Stimulated activated CD4-positive, alpha-beta T cell treated with anti-CD3 and anti-CD28 coated beads, Interleukin-1b, Interleukin-23, amount 100 ng/mL, for 4 hours (primary cell): ENCODE measurements at places on chromosomes 11 and 22.
A peak's percentile ranks its signal among the peaks of the same experiment; 100 is the strongest.

GRCh38 chr11:12214751-12215150 is 104.4 kb downstream of the MICAL2 start:
- no peak for DNase-seq

DNA sequence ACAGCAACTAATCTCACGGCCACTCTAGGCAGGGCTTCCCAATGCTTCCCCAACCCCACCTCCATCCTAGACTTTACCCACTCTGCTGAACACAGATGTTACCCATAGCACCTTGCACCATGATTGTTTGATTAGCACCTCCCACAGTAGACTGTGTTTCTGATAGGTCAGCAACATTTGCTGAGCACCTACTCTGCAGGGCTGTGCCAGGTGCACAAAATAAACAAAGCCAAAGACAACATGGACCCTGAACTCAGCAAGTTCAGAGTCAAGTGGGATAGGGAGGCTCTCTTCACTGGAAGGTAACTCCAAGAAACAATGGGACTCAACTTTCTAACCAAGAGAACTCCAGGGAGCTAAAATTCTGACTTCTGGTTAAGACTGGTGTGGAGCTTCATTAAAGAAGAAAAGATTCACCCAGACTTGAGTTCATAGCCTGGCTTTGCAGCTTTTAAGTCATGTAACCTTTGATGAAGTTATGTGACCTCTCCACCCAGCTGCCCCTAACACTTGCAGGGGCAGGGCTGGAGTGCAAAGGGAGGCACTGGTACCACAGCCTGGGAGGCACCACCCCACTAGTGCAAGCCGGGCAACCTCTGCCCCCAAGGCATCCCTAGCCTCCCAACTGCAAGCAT is 6.7 kb upstream of the RTN4RL2 start:
- DNase-seq: no peak

DNA sequence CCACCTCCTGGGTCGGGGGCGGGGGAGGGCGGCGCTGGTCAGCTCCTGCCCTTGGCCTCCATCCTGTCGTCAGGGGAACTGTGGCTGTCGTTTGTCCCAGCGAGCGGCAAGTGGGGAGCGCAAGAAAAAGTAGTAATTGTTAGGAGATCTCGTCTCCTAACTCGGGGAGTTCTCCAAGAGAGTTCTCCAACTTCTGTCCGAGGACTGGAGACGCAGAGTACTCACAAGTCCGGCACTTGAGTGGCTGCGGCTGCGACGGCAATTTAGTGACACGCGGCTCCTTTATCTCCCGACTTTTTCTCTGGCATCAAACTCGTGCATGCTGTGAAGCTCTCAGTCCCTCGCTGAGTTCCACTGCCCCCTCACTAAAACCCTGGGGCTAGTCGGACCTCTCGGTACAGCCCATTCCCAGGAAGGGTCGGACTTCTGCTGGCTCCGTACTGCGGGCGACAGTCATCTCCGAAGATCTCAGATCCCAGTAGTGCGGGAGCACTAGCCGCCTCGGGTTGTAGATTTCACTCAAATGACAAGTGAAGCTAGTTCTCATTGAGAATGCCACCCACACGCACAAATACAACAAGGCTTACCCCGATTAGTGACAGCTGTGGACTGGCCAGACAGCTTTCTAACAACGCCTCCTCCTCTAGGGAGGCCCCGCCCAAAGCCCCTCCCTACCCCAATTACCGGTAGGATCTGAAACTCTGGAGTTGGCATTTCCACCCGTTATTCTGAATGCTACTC is at the start of gene PGR:
TSS of gene PGR (minus strand) at position 611 of the 741 bp plus-strand sequence. CDS start 743 bp downstream, outside the sequence.
- no peak for DNase-seq

DNA sequence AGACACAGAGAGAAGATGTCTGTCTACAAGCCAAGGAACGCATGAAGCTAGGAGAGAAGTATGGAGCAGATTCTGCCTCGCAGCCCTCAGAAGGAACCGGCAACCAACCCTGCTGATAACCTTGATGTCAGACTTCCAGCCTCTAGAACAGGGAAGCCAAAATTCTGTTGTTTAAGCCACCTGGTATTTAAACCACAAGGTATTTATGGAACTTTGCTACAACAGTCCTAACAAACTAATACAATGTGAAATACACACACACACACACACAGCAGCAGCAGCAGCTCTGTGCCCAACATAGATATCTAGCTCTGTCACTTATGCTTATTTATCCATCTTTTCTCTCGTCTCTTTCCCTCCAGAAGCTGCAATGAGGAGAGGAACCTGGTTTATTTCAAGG is 400.0 kb downstream of the ETS1 start:
- DNase-seq: no peak

GRCh38 chr11:117199053-117199915 is at the start of gene TAGLN:
TSS of gene TAGLN (plus strand) at chr11:117199370. CDS start at chr11:117203014, 3,644 bp downstream.
- no peak for DNase-seq

DNA sequence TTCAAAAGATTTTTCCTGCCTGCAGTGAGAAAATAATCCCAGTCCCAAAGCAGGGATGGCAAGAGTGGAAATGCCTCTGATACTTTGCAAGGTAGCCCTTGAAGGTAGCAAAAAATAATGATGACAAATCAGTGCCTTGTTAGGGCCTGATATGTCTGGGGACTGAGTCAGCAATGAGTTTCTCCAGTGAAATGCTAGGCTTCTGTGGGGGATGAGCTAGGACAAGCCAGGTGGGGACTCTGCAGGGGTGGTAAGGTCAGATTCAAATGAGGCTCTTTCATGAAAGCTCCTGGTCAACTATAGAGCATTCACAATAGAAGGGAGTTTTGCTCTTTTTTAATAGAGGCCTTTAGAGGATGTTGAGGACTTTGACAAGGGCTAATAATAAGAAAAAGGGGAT is 77.7 kb downstream of the ME3 start:
- no peak for DNase-seq

- no peak for DNase-seq
Measured at GRCh38 chr11:58994171-58994570, 54.9 kb downstream of the GLYATL1 start.

DNA sequence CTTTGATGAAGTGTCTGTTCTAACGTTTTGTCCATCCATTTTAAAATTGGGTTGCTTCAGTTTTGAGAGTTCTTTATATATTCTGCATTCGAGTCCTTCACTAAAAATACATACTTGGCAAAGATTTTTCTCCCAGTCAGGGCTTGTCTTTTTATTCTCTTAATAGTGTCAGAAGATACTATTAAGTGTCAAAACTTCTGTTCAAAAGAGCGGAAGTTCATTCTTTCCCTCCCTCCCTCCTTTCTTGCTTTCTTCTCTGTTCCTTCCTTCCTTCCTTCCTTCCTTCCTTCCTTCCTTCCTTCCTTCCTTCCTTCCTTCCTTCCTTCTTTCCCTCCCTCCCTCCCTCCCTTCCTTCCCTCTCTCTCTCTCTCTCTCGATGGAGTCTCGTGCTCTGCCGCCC is 7.6 kb upstream of the MUC6 start:
- no peak for DNase-seq

DNA sequence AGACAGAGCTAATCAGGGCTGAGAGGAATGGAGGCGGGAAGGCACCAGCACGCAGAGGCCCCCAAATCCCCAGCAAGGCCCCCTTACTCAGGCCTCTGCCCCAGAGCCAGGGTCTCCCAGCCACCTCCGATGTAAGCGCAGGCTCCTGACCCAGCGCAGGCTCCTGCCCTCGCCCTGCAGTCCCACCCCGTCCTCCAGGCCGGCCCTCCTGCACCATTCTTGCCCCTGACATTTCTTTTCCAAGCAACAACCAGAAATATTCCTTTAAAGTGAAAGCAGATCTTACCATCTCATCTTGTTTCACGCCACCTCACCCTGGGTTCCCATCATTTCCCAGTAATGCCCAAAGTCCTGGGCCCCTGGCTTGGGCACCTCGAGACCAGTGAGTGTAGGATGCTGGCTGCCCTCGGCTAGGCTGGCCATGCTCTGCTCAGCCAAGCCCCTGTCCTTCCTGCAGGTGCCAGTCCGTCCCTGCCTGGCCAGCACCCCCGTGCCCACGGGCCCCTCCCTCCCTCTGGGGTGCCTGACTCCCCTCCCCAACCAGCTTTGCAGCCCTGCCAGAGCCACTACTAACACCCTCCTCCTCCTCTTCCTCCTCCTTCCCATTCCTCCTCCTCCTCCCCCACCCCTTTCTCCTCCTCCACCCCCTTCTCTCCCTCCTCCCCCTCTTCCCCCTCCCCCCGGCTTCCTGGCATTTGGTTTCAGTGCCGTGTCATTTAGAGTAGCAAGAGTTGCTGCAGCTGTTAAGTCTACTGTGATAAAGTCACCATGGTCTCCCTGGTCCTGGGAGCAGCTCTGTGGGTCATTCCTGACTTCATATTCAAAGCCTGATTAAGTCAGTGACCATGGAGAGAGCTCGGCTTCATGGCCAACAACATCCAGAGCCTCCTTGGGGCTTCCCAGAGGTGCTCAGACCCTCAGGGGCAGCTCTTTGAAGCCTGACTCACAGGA is 78.7 kb downstream of the PIWIL3 start:
- no peak for DNase-seq

GRCh38 chr11:35629914-35630313 is 11.7 kb downstream of the FJX1 start:
- DNase-seq: no peak

DNA sequence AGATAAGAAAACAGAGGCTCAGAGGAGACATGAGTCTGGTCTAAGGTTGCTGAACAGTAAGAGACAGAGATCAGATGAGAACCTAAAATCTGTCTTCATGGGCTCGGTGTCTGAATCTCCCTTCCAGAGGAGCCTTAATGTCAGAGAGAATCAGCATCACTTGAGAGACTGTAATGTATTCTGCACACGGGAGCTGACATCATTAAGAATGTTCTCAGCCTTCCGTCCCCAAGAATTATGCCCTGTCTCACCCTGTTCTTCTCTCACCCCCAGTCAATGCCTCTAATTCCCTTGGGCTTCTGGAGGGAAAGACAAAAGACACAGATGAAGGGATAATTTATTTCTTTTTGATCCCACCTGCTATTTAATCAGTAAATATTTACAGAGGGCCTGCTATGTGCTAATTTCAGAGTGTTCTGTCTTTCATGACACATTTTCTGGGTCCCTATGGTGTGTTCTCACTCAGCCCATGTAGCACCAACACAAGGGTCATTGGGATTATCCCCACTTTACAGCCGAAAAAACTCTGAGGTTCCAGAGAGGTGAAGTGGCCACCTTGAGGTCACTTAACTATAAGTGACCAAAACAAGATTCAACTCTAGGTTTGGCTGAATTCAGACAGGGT is 61.8 kb downstream of the CD82 start:
- no peak for DNase-seq

- no peak for DNase-seq
Measured at GRCh38 chr11:67016550-67016949, 6.4 kb upstream of the SYT12 start.

- no peak for DNase-seq
Measured at GRCh38 chr11:78298291-78298771, 109.6 kb downstream of the USP35 start.

- no peak for DNase-seq
Measured at GRCh38 chr11:79466411-79466810, 25.6 kb upstream of the TENM4 start.

DNA sequence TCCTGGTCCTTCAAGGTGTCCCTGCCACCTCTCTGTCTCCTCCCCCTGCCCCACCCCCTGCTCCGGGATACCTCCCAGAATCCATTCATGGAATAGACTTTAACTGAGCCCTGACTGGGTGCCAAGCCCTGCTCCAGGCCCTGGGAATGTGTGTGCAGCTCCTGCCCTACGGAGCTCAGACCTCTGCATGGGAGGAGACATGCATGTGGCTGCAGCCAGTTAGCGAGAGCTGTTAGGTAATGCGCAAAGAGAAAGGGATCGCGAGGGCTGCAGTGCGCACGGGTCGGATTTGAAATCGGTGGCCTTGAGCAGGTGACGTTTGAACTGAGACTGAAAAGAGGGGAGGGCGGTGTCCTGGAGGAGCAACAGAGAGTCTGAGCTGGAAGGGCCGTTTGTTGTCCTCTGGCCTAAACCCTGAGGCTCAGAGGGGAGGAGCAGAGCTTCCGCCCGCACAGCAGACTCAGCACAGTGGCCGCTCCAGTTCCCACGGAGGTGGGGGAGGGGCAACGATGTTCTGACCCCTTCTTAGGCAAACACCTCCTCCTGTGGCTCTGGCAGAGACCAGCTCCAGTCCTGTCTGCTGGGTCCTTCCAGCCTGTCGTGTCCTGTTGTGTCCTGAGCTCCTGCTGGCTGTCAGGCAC is 19.8 kb upstream of the LRRC10B start:
- DNase-seq: no peak

GRCh38 chr22:25067851-25068421 is 115.4 kb downstream of the KIAA1671 start:
- peak; percentile 50 for DNase-seq

- no peak for DNase-seq
Measured at GRCh38 chr11:70845591-70846041, 406.8 kb downstream of the SHANK2 start.

- no peak for DNase-seq
Measured at GRCh38 chr11:75162954-75163353, 12.0 kb downstream of the SLCO2B1 start.

DNA sequence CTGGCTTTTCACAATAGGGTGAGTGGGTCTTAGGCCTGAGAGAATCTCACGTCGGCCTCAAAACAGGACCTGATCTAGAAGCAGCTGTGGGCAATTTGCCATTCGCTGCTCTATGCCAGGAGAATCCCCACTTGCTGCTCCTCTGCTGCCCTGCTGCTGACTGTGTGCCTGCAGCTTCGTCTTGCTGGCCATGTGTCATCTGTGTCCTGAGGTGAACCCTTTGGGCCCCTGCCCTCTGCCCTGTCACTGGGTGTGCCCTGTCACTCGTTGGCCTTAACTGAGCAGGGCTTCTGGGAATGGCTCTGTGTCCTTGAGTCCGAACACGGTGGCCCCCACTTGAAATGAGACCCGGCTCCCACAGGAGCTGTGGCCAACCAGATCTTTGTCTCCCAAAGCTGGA is 6.2 kb downstream of the NAA40 start:
- no peak for DNase-seq

- DNase-seq: no peak
Measured at GRCh38 chr11:57178334-57178733, 3.4 kb upstream of the LRRC55 start.

GRCh38 chr11:18731949-18732821 is 6.2 kb upstream of the IGSF22 start:
- DNase-seq: peak; percentile 74

DNA sequence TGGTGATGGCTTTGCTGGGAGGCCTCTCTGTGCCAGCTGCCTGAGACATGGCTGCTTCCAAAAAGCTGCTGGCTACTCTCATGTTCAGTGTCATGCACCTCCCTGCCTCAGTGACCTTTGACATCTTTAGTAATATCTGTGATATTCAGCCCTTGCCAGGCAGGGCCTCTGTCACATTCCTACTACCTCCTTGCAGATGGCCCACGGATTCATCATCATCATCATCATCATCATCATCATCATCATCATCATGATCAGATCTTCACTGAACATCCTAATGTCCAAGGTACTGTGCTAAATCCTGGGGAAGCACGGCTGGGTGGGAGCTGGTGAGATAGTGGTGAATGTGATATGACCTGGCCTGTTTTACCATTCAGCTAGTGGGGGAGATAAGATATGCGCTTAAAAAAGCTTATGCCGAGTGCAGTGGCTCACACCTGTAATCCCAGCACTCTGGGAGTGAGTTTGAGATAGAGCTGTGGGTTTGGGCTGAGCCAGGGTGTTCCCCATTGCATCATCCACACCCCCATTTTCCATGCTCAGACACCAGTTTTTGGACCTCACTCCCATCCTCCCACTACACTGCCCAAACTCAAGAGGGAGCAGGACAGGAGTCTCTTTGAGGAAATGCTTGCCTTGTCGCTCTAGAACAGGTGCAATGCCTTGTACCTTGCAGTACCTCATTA is 17.1 kb upstream of the TMPRSS13 start:
- DNase-seq: no peak
